ENCODE measurements at places on chromosomes 7 and 10. TPM values are rescaled to one million over a fixed set of nuclear protein-coding genes. Genes with fewer than 3 reads are reported as not detected.

DNA sequence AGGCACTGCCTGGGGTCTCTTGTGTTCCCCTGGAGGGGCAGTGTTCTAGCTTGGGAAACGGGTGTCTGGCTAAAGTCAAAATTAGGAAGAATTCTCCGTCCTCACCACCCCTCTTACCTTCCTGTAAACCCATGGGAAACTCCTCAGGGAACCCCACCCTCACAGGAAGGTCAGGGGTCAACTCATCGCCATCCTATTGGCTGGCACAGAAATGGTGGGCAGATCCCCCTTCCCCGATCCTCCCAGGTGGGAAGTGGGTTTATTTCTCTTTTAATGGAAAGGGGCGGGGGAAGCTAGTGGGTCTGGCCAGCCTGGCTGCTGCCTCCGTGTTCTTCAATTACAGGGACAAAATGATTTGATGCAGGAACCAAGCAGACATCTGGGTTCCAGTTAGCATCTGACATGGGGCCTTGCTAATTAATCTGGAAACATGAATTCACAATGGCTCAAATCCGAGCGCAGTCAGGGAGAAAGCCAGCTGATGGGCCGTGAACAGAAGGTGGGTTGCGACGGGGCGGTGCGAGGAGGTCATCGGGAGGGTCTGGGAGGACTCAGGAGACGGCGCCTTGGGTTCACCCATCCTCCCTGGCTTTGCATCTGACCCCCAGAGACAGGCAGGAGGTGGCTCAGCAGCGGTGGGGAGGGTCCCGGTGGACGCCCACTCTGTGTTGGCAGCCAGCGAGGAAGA, 66.6 kb downstream of the SLIT1 start:
- no peak for DNase-seq

- DNase-seq, result peak; percentile 18
Measured at GRCh38 chr7:104848138-104848990, 165.6 kb upstream of the KMT2E start.

DNA sequence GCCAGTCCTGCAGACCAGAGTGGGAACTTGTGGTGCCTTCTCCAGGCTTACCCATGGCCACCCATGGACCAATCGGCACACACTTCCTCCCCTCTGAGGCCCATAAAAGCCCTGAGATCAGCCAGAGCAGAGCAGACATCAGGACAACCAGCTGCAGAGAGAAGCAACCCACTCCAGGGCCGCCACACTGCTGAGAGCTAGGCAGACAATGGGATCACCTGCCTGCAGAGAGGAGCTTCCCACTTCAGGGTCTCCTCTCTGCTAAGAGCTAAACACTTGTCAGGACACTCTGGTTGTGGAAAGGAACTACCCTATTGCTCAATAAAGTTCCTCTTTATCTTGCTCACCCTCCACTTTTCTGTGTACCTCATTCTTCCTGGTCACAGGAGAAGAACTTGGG, 34.0 kb downstream of the C7orf25 start:
- DNase-seq, result no peak

PRR15 gene
- total RNA-seq, result 2.9 TPM

FKBP6 gene
- total RNA-seq, result not detected

DNA sequence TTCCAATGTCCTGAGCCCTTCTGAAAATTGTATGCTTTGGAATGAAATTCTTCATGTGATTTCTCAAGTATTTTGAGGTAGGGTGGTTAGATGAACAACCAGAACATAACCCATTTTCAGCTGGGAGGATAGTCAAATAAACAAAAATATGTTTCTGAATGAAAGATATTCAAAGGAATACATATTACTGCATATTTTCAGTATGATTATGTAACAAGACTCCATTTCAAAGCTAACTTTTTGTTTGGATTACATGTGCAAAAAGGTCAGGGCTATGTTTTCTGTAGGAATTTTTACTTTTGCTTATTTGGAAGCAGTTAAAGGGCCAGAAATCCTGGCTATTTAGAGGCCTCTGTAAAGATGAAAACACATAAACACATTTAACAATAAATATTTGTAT, 27.7 kb downstream of the CDK6 start:
- no peak for DNase-seq

Measured in HCT116 (cell line).